ENCODE measurements at places on chromosomes 13 and 19.

DNA sequence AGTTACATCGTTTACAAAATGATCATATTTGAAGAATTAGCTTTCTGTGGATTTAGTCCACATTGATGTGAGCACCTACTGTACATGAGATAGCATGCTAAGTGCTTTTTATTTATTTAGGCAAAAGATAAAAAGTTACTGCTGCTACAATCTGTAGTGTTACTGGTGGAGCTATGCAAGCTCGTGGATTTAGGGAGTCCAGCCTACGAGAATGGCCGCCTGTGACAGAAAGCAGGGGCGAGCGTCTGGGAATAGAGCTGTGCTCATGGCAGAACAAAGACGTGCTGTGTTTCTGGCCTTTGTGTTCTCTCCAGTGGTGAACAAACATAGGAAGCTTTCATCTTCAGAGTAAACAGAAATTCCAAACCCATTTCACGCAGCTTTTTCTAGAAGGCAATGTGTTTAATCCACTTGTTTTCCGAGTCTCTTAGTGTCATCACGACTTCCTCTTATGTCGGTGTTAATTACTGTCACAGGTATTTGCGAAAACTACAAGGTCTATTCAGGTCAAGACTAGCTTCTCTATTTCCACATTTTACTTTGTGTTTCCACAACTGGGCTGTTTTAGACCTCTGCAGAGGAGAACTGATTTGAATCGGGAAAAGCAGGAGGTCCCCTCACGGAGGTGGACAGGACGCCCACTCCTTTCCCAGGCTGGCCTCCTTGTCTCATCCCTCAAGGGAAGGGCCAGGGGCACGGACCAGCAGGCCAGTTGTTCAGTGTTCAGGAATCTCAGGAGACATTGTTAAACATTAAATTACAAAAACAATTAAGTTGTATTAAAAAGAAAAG lies 67.3 kb downstream of the ATP11A start:
- DNase-seq, result peak; percentile 65

DNA sequence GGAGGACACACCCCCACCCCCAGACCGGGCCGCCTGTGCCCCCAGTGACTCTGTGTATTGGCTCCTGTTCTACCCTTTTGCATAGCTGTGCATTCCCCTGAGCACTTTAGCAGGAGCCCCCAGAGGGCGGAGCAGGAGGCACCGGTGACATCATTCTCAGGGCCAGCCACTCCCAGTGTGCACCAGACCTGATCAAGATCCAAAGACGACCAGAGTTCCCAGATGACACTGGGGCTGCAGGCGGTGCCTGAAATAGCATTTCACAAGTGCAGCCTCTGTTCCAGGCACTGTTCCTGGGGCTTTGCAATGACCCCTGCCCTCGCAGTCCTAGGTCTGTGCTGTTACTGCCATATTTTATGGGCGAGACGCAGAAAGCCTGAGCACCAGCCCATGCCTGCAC lies 14.5 kb upstream of the PTPRS start:
- no peak for DNase-seq

DNA sequence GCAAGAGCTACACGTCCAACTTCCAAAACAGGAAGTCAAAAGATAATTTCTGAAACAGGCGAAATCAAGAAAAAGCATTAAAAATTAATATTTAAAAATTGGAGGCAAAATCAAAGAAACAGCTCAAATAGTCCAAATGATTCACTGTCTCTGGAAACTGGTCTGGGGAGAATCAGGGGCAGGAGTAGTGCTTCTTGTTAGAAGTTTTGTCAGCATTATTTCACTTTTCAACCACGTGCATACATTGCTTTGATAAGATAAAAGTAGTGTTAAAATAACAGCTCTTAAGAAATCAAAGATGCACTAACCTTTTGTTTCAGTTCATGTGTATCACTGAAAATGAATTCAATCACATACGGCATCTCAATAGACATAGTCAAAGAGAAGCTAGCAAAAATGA lies 53.8 kb downstream of the PARP4 start:
- DNase-seq, result no peak

DNA sequence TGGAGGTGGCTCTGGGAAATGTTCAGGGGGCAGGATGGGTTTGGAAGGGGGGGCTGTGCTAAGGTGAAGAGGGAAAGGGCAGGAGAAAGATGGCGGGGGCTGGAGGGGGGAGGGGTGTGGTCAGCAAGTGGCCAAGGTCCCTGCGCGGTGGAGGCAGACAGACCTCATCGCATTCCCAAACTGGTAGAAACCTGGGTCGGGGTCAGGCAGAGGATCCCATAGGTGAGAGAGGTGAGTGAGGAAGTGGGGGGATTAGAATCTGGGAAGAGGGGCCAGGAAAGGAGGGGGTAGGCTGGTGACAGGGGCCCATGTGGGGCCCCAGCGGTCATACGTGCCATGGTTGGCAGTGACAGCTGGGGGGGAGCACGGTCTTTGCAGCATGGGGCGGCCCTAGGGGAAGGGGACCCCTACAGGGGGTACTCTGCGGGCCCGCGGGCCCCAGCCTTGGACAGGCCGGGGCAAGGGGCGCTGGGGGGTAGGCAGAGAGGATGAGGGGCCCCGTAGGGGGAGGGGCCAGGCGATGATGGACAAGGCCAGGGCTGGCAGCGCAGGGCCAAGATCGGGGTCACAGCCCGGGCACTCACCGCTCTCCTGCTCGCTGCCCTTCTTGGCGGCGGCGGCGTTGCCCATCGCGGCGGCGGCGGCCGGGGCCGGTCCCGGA lies 514 bp downstream of the PRKACA start:
- no peak for DNase-seq

DNA sequence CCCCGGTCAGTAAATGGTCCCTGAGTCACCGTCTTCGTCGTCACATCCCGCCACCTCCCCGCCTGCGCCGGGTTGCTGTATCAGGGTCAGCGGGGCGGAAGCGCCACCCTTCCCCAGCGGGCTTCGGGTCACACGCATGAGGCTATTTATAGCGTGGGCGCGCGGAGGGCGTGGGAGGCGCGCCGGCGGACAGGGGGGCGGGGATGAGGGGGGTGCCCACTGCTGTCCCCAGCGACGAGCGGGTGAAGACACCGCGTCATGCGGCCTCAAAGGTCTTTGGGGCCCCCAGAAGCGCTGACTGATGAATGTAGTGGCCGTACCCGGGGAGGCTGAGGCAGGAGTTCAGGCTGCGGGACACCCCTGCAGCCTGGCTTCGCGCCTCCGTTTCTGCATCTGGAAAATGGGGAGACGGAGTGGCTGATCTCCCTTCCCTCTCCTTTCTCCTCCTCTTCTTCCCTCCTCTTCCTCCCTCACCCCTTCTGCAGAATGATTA lies 7.9 kb downstream of the UNC13A start:
- peak; percentile 67 for DNase-seq

DNA sequence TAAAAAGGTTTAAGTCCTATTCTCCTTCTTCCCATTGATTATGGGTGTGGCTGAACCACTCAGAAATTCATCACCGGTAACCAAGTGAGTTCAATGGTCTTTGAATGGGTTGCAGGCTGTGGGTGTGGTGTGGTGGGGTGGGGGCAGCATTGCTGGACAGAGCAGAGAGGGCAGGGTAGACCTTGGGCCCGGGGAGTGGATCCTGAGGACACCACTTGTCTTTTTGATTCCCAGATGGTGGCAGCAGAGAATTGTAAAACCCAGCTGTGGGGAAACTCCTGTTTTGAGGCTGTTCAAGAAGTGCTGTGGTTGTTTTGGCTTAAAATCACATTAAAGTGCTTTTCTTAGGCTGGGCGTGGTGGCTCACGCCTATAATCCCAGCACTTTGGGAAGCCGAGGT lies 45.8 kb upstream of the RGCC start:
- no peak for DNase-seq

DNA sequence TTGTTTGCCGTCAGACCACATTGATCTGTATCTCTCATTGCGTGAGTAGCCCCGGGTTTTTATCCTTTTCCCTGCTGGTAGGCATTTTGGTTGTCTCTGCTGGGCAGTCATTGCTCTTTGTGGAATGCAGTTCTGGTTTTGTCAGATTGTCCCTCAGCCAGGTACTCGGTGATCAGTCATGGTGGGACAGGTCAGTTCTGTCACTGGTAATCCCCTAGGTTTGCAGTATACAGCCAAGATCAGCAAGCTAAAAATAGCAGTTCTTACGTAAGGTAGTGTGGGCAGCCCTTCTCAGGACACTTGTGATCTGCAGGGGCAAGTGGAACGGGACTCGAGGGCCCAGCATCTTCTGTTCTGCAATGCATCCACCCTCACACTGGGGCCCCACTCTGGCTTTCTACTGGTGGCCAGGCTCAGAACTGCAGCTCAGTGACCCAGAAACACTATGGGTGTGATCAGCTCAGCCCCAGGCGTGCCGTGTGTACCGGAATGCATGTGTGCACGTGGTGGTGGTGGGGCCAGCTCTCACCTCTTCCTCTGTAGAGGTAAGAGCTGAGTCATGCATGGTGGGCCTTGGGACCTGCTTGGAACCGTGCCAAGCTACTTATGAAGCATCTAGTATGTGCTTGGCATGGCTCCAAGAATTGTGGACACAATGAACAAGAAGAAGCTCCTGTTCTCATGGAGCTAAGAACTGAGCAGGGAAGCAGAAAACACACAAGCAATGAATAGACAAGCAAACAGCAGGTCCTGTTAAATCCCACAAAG lies 6.3 kb downstream of the PLEKHF1 start:
- no peak for DNase-seq

DNA sequence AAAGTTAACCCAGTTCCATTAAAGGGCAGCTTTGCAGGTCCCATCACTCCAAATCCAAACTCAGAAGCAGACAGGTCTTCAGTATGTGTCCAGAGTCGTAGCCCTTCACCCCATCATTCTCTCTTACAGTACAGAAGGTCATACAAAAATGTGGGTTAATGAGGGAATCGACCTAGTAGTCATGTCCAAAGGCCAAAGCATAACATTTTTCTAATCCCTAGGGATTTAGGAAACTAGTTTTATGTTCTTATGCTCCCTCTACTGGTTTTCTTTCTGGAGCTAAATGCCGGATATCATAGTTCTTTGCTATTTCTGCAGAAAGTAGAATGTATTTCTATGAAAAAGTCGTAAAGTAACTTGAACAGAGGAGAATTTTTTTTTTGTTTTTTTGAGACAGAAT lies 72.2 kb downstream of the DHRS12 start:
- no peak for DNase-seq

- DNase-seq, result no peak
Observed at GRCh38 chr13:20939662-20940061, 37.1 kb upstream of the XPO4 start.

DNA sequence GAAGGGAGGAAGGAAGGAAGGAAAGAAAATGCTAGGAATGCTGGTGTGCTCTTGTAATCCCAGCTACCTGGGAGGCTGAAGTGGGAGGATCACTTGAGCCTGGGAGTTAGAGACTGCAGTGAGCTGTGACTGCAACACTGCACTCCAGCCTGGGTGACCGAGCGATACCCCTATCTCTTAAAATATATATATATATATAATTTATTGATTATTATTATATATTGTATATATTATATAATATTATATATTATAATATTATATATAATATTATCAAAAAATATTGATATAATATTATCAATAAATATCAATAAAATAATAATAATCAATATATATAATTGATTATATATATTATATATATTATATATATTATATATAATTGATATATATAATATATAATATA lies 8.6 kb upstream of the ADGRL1 start:
- no peak for DNase-seq

DNA sequence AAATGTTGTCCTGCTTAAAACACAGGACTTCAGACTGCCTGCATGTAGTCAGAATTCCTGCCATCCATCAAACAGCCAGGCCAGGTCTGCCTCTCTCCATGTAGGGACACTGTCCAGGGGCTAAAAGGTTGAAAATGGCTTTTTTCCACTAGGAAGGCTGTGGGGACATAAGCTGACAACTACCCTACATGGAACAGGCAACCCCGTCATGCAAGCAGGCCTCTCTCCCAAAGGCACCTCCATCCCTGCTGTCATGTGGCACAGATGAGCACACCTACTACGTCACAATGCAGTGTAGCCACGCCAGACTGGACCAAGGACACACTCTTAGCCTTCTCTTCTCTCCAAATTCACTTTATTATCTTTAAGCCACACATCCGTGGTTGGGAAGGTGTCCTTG lies 40.8 kb downstream of the LATS2 start:
- no peak for DNase-seq

- DNase-seq, result no peak
Observed at GRCh38 chr19:12224676-12225075, 61.8 kb downstream of the ZNF136 start.

DNA sequence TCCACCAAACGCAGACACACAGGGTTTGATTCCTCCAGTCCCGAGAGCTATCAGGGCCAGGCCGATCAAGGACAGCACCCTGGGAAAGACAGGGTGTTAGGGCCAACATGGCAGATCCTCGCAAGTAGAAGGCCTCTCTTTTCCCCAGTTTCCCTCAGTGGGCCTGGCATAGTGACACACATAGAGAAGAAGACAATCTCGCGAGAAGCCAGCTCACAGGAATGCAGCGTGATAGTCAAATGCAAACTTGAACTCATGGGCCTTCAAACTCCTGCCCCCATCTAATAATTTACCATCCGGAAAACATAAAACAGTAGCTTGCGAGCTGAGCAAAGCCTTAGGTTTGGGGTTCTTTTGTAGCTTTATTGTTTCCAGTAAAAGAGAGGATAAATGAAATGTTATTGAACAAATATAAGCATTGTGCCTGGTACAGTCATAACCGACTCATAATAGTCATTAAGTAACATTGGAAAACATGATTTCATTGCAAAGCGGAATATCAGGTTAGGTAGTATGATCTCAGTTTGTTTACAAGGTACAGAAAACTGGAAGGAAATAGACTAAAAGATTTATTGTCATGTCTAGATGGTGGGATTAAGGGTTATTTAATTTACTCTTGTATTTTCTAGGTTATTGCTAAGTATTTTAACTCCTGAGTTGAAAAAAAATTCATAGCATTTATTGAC lies 30.5 kb downstream of the SLC15A1 start:
- no peak for DNase-seq

DNA sequence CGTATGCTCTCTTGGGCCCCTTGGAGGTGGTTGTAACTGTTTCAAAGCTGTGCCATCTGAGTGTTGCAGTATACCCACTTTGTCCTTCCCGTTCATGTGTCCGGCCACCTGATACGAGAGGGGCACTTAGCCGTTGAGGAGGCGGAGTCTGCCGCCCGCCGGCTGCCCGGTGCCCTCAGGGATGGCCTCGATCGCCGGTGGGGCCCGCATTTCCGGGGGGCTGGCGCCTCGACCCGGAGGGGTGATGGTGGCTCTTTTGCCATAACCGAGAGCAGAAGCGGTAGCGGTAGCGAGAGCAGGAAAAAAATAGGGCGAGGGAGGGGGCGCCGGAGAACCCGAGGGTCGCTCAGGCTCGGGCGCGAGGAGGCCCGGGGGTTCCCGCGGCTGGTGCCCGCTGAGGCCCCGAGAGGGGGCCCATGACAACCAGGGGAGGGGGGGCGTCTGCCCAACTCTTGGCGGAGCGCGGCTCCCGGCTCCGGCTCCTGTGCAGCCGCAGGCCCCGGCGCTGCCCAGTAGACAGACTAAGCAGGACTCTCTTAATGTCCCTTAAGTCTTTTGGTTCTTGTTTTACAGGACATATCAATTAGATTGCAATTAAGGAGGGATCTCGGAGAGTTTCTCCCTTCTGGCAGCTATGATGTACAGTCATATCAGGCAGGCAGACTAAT lies 342.7 kb upstream of the SGCG start:
- DNase-seq, result peak; percentile 73

DNA sequence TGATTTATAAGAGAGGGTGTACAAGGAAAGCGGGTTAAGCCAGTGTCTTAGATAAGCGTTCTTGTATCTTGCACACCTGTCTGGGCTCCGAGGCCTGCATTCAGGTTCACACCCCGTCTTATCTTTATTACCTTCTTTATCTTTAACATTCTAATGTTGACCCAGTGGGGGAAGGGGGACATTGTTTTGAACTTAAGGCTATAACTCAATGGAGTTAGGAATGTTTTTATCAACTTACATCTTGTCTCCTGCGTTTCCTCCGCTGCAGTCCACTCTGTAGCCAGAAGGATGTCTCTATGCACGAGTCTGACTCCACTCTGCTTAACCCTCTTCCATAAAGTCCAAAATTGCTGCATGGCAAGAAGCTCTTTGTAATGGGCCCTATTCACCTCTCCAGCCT lies 71.2 kb downstream of the FGF9 start:
- DNase-seq, result no peak

Measured in retina (tissue), 1 donor.